ENCODE measurements at places on chromosomes 3 and 15. TPM values are rescaled to one million over a fixed set of nuclear protein-coding genes. Genes with fewer than 3 reads are reported as not detected.

The ZNF654 gene
- polyA plus RNA-seq = 10.2 TPM

The KCNH8 gene
- polyA plus RNA-seq = 0.28 TPM

The KBTBD12 gene
- polyA plus RNA-seq = 16.0 TPM

The ADAM10 gene
- 94.3 TPM for polyA plus RNA-seq

The PEX5L gene
- polyA plus RNA-seq = 0.29 TPM

The C3orf22 gene
- polyA plus RNA-seq = not detected

The FANCD2OS gene
- not detected for polyA plus RNA-seq

The RTP1 gene
- not detected for polyA plus RNA-seq

The GPR62 gene
- 0.54 TPM for polyA plus RNA-seq

The RNF7 gene
- 88.1 TPM for polyA plus RNA-seq

The MKRN2OS gene
- 0.51 TPM for polyA plus RNA-seq

The PTH1R gene
- polyA plus RNA-seq = 12.1 TPM

The TLR9 gene
- polyA plus RNA-seq = 0.14 TPM

All from muscle of leg (tissue), 16 donors.